ENCODE measurements at places on chromosomes 1 and 21.
A peak's percentile ranks its signal among the peaks of the same experiment; 100 is the strongest.

DNA sequence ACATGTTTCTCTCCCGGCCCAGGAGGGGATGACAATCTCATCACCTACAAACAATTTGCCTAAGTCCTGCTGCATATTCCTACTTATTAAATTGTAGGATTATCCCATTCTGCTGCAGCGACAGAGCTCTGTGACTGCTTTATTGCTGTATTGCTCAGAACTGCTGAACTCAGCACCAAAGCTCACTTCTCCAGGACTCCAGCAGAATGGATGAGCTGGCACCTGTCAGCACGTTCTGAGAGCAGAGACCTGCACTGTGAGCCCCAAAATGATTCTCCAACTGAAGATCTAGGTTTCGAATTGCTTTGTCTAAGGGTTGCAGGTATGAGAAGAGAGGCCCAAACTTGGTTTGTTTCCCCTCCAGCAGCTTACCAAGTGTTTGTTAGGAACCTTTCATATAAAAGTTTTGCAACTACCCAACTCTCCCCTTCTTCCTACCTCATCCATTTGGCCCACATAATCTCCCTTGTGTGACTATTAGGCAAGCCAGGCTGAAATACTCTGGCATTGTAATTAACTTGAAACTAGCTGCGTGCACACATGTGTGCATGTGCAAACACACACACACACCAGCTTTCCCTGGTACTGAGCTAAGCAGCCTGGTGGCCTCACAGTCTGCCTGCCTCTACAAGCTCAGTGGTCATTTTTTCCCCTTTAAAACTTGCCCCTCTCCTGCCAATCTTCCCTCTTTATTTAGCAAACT lies 161.4 kb upstream of the CAMK1G start:
- DNase-seq, result no peak

- no peak for DNase-seq
These were observed 73.5 kb upstream of the PDC start for GRCh38 chr1:186534401-186534800.

DNA sequence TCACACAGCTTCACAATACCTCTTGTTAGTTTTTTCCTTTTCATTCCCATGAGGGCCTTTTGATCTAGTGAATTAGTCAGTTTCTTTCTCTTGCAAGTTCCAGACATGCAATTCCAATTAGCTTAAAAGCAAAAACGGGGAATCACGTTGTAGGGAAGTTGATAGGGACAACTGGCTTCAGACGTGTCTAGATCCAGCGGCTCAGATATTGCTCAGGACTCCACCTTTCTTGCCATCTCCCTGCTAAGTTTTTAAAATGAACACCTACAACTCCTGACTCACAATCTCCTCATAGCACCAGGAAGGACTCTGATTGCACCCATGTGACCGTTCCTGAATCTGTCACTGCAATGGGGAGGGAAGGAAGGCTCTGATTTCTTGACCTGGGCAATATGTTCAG lies 63.8 kb upstream of the ARHGAP29 start:
- DNase-seq, result no peak

- no peak for DNase-seq
These were observed 23.6 kb downstream of the DYRK3 start for GRCh38 chr1:206658981-206659273.

GRCh38 chr1:237235091-237235490 lies 193.1 kb downstream of the RYR2 start:
- DNase-seq, result no peak

- no peak for DNase-seq
These were observed 264.5 kb downstream of the OLFM3 start for GRCh38 chr1:101732261-101732660.

- no peak for DNase-seq
These were observed 92.3 kb downstream of the DMRTB1 start for GRCh38 chr1:53551428-53551995.

- DNase-seq, result no peak
These were observed 226.4 kb downstream of the GREM2 start for GRCh38 chr1:240385551-240385950.

DNA sequence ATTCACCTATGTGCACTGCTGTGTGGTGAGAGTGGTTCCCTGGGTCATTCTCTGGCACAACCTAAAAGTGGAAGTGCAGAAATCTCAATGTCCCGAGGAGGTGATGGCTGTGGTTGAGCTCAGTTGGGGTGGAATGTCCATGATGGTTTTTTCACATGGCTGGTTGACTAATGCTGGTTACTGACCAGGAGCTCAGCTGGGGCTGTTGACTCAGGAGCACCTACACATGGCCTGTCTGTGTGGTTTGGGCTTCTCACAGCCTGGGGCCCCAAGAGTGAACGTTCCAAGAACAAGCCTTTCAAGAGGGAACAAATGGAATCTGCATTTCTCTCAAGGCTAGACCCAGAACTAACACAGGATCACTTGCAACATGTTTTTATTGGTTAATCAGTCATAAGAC lies 6.4 kb upstream of the KANK4 start:
- DNase-seq, result no peak

- DNase-seq, result no peak
These were observed 81.2 kb upstream of the EFHD2 start for GRCh38 chr1:15328351-15329103.

DNA sequence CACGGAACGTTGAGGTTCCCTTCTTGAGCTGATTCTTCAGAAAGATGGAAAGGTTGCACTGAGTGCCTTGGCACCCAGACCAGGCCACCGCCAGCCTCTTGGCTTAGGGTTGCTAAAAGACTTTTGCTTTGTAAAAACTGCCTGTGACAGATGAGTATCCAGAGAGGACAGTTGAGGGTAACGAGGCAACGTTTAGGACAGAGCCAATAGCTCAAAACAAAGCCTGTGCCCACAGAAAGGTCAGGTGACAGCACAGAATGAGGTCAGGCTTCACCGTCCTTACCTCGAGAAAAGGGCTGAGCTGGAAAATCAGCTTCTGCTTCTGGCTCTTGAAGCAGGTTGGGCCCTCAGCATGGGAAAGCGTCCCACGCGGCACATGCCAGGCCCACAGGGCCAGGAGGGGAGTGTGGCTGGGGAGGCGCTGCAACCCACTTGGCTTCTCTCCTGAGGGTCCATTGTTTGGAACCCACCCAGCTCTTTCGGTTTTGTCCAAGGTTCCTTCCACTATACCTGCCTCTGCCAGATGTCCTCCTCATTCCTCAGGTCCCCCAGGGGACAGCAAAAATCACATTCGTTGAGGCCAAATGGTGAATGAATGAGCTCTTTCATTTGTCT lies 55.5 kb downstream of the SCCPDH start:
- DNase-seq, result no peak

DNA sequence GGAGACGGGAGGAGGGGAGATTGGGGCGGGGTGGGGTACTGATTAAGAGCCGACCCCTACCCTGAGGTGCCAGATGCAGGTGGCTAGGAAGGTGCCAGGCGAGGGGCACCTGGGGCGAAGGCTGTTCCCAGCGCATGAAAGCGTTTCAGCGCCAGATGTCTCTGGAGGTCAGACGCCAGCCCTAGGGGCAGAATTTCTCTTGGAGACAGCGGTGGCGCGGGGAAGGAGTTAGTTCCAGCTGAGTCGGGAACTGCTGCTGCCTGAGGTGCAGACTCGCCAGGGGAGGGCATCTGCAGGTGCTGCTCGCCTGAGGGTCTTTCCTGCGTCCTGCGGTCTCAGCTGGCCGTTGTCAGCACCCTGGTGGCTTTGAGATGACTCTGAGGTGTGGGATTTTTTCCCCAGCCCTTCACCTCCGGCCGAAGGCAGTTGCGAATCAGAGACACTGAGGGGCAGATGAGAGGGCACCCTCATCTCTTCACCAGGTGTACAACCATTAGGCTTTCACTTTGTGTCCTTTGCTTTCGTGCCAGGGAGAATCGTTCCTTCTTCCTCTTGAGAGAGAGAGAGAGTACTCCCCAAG lies 539 bp downstream of the CGN start:
- DNase-seq, result peak; percentile 31

GRCh38 chr1:34645109-34645688 lies 109.6 kb upstream of the GJB5 start:
- no peak for DNase-seq

DNA sequence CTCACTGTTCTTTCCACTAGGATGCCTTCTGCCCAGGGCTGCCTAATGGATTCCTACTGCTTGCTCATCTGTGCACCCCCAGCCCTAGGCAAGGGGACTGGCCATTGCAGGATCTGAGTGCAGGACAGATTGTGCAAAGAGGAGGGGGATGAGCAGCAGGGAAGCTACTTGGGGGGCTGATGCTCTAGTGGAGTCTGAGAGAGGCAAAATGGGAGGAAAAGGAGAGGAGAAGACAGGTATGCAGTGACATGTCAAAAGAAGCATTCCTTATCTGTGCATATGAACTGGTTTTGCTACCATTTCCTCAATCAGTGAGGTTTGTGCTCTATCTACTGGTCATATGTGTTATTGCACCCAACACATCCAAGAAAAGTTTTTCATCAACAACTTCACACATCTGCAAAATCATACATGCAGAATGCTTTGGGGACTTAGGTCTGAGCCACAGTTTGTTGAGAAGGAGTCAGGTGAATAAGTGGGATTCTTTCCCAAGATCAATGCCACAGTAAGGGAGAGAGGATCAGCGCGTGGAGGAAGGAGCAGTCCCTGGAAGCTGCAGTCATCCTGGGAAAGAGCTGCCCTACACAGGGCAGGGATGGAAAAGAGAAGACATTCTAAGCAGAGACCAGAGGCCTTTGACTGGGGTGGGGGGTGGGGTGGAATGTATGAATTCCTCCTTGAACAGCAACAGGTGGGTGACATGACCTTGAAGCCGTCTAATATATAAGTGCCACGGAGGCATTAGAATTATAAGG lies 14.4 kb downstream of the SLC5A9 start:
- no peak for DNase-seq

DNA sequence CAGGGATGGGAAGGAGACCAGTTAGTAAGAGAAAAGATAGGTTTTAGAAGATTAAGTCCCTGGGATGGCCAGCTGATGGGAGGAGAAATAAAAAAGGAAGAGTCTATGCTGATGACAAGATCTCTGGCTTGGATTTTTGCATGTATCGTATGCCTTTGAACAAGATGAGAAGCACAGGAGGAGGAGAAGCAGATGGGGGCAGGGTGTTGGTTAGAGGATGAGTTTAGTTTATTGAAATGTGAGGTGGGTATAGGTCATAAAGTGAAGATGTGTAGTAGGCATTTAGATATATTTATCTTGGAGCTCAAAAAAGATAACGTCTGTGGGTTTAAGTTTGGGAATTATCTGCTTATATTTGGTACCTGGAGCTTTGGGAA lies 1.4 kb downstream of the TIPRL start:
- DNase-seq, result peak; percentile 19

GRCh38 chr1:9922342-9922741 lies 12.3 kb upstream of the CTNNBIP1 start:
- no peak for DNase-seq

- no peak for DNase-seq
These were observed 54.8 kb upstream of the MUTYH start for GRCh38 chr1:45395051-45395450.

GRCh38 chr21:27649323-27649722 lies 682.4 kb upstream of the ADAMTS5 start:
- DNase-seq, result no peak

DNA sequence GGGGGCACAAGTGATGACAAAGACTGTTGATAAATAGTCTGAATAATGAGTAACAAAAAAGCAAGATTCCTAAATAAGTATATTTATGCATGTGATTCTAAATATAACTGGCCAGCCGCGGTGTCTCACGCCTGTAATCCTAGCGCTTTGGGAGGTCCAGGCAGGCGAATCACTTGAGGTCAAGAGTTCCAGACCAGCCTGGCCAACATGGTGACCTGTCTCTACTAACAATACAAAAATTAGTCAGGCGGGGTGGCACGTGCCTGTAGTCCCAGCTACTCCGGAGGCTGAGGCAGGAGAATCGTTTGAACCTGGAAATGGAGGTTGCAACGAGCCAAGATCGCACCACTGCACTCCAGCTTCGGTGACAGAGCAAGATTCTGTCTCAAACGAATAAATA lies 161.5 kb downstream of the TOMM20 start:
- no peak for DNase-seq

DNA sequence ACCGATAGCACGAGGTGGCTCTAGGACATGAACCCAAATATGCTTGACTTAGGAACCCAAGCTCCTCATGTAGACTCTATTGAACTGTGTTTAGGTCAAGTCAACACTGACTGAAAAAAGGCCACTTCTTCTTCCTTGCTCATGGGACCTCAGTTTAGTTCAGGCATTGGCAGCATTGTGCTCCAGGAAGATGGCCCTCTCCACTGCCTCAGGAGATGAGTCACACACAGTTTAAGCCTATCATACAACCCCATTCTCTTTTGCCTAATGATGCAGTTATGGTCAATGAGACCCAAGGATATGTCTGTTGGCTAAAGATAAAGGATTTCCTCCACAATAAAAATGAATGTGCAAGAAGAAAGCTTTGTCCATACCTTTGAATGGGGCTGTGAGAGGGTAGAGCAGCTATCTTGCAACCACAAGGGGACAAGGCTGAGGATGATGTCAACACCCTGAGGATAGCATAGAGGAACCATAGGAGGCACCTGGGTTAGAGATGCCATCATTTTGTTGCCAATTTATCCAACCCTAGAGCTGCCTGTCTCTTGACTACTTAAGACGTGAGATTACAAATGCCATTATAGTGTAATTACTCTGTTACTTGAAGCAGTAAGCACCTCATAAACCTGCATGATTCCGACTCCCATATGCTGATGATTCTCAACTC lies 3.0 kb upstream of the TRIM63 start:
- DNase-seq, result no peak

DNA sequence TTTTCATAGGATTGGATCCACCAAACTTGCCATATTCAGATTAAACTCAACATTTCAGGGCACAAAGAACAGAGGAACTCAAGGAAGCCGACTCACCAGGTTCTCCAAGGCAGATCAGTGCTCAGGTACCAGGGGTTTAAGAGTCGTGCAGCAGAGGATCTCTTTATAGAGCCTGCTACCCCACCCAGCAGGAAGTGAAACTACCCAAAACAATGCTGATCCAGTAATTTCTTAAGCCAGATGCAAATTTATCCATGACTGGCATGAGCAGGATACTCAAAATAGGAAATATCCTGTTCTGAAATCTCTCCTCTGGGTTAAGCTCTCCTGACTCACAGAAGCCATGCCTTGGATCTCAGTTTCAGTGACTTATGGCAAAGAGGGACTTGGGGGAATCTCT lies at the start of gene SPRR2A:
SPRR2A (minus strand) TSS at position 138 of the 400 bp plus-strand sequence. CDS start 777 bp downstream, outside the sequence.
- DNase-seq, result no peak
